ENCODE measurements at places on chromosomes 1 and 21.

DNA sequence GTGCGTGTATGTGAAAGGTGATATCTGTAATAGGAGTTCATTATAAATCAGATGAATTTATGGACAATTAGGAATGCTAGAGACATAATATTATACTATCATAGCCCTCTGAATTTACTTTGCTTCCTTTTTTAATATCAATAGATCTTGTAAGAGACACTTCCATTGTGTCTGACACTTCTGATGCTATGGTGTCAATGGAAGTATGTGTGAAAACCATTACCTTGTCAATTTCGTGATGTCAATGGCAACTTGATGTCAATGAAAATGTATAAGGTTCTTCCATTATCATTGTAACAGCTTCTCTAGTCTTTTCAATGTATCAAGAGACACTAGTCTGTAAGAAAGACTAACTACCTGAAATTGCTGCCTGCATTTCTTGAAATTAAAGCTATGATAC lies 296.8 kb upstream of the DPYD start:
- DNase-seq = no peak

GRCh38 chr1:208526613-208527125 lies 282.5 kb upstream of the PLXNA2 start:
- DNase-seq = no peak

DNA sequence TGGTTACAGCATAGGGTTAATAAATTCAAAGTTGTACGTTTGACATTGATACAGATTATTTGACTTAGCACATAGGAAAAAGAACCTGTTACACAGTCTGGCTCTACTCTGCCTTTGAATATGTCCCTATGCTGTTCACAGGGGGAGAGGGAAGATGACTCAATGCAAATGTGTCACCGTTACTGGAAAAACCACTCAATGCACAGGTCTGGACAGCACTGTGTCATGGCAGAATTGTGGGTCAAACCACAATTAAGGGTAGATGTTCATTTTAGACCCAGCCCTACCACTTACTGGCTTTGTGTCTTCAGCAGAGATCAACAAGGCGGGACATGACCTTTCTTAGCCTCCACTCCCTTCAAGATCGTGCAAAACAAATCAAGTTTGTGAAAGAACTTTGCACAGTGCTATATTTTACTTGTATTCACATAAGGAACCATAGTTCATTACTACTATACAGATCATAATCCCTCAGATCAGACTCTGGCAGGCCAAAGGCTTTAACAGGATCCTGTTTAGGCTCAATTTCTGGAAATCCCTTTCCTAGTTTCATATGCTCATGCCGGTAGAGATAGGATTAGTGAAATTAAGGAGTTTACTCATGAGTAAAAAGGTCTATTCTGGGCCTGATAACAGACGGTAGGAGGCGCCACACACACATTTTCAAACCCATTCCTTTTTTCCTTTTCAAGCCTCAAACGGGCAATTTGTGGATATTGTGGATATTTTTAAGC lies 22.1 kb downstream of the EIF2D start:
- peak; percentile 54 for DNase-seq

GRCh38 chr21:45366931-45367401 lies 38.0 kb upstream of the COL18A1 start:
- no peak for DNase-seq

DNA sequence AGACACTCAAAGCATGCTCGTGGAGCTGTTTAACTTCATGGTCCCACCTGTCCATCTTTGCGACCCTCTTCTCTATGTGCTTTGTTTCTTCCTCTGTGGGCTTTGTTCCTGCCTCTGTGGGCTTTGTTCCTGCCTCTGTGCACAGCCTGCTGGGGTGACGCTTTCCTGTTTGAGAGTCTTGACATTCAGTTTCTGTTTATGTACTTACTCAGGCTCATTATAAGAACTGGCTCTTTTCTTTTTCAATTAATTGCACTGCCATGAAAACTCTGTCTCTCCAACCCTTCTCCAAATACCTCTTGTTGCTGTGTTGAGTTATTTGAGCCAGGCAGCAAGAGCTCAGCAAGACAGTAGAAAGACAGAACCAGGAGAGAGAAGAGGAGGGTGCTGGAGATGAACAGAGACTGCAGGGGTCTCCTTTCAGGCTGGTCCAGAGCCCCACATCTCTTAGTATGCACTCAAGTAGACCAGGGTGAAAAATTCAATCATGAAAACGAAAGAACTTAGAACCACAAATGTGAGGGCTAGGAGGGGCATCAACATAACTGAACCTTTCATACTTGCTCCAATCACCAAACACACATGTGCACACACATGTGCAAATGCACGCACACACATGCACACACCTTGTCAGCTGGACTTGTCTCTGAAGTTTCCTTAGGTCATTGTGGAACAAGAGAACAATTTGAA lies 88.3 kb upstream of the SGIP1 start:
- peak; percentile 23 for DNase-seq

DNA sequence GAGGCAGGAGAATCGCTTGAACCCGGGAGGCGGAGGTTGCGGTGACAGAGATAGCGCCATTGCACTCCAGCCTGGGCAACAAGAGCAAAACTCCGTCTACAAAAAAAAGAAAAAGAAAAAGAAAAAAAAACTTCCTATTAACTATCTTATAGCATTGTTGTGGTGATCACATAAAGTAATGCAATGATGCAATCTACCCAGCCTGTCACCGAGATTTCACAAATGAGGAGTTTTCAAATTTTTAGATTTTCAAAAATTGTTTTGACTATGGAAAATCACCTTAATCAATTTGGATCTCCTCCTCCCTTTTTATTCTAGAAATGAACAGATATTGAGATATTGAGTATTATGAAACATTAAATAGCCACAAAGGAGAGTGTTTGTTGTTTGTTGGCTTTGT lies 8.0 kb downstream of the FMO5 start:
- no peak for DNase-seq

GRCh38 chr1:31704271-31705079 lies 658 bp upstream of the COL16A1 start:
- DNase-seq = no peak

DNA sequence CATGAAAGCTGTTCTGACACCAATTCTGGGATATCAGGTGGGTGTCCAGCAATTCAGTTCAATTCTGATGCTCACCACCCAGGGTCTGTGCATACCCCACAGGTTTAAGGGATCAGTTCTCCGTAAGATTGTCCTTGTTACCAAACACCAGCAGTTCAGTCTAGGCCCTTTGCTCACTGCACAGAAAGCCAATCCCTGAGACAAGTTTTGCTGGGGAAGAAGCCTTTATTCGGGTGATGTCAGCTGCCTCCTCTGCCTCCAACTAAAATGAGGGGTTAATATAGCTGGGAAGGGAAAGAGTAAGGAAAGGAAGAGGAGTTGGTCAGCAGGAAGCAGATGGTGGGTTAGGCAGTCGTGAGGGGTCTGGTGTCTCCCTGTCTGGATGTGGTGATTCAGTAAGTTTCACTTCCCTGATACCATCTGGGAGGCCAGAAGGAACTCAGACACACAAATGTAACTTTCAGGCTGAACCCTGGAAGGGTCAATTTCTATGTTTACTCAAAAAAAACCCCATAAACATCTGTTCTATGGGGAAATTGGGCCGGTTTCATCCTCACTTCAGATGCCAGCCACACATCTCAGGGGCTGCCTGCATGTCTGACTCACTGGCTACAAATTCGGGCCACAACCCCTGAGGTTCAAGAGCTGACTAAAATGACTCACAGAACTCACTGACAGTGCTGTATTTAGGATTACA lies 83.3 kb upstream of the PGBD5 start:
- DNase-seq = no peak

All from stimulated activated CD8-positive, alpha-beta memory T cell treated with anti-CD3 and anti-CD28 coated beads, Interleukin-12 subunit alpha, Interleukin-12 subunit beta, amount 100 ng/mL, for 1 hour (primary cell).